ENCODE measurements at places on chromosomes 6 and 20.

- DNase-seq: no peak
These were observed 9.5 kb upstream of the NR2E1 start for GRCh38 chr6:108156180-108156937.

DNA sequence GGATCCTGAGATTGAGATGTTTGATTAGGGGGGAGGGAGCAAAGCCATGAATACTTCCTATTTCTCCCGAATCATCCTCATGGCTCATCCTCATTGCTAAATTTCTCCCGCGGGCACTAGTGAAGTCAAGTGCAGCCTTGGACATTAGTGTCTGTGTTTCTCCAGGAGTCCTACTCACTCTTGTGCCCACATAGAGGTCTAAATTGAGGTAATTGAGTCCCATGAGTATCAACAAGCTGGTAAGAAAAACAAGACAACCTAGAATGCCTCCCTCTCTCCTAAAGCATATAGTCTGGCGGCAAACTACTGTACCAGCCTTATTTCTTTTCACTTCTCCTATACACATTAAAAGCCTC is 420 bp downstream of the CENPQ start:
- DNase-seq: no peak

- no peak for DNase-seq
These were observed 31.6 kb downstream of the FIG4 start for GRCh38 chr6:109722564-109723254.

- DNase-seq: no peak
These were observed 3.0 kb downstream of the HLA-E start for GRCh38 chr6:30491991-30492952.

- no peak for DNase-seq
These were observed 44.1 kb downstream of the SNX9 start for GRCh38 chr6:157867155-157867559.

GRCh38 chr20:48066851-48067250 is 281.6 kb upstream of the SULF2 start:
- no peak for DNase-seq

DNA sequence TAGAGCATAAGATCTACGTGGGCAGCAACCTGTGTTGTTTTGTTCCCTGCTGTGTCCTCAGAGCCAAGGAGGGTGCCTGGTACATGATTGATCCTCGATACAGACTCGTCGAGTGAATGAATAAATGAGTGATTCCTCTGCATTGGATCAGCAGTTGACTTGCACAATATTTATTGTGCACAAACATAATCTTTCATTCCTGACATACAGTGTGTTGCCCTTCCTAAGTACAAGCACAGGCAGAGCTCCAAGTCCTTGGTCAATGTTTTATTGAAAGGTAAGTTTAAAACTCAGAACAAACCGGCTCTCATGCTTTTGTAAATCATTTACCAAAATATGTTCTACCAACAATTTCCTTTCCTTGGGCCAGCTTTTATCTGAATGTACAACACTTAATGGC is 57.4 kb downstream of the STMND1 start:
- DNase-seq: no peak

- DNase-seq: no peak
These were observed 39.4 kb upstream of the ARMH2 start for GRCh38 chr6:24838081-24838480.

- no peak for DNase-seq
These were observed 7.3 kb downstream of the GHRH start for GRCh38 chr20:37254114-37254878.

DNA sequence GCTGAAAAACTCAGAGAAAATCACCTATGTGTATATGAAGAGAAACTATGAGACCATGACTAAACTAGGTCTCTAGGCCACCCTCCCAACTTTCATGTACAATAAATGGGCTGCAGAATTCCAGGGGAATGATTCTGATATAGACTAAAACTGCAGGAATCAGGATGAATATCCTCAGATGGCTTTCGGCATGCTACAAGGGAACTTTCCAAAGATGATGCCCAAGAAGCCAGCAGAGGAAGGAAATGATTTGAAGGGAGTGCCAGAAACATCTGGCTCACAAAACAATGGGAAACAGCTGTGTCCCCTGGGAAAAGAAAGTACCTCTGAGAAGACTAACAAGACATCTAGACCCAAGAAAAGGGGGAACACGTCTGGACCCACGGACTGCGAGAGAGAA is 41.1 kb downstream of the PLN start:
- DNase-seq: no peak

DNA sequence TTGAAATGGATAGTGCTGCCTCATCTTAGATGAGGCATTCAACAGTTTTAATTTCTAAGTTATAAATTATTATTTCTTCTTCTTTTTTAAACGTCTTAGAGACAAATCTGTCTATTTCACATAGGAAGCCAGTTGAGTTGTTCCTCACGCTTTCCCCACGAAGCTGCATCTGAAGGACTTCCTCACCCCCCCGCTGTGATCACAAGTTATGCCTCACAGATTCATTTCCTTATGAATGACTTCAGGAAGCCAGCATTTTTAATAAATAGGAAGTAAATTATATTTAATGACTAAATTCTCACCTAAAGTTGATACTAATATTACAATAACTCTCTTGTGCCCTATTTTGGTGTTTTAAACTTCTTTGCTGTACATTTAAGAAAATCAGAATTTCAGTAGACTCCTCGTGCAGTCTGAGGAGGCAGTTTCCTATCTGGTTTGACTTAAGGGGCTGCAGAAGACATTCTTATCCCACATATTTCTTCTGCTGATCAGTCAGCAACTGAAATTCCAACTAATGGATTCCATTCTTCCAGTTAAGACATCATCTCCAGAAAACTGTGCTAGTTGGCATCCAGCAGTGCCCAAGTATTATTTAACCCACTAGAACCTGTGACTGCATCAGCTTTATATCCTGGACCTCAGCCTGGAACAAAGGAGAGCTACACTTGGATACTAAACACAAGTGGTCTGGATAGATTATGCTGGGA is 182.7 kb upstream of the CCN2 start:
- no peak for DNase-seq

DNA sequence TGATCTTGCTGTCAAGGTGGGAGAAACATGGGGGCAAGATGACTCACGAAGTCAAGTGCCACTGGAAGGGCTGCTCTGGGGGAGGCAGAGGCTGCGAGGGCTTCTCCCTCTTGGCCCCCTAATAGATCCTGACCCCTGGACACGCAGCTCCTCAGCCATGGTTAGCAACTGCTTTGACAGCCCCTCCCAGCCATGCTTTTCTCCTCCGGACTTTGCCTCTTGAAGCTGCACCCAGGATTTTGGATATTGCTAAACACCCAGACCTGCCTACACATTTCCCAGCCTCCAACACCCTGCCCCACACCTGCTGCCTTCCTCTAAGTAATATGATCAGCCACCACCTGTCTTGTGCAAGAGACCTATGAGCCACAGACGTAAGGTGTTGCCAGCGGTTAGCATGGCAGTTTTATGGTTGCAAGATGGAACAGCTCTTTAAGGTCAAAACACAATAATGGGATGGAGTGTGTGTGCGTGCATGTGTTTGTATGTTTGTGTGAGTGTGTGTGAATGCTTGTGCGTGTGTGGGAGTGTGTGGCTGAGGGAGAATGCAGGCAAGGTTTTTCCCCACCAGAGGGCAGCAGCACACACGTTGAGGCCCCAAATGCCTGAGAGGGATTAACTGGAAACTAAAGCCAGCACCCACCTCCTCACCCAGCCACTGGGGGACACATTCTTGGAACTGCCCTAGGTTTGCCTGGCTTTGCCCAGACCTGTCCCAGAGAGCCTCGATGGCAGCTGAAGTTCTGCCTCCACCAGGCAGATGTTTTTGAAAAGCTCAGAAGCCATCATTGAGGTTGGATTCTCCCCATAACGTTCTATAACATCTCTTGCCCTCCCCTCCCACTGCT is 2.5 kb downstream of the IP6K3 start:
- peak; percentile 67 for DNase-seq

GRCh38 chr20:4060064-4060795 is 44.9 kb upstream of the RNF24 start:
- no peak for DNase-seq

GRCh38 chr6:150712505-150713252 is 113.0 kb downstream of the PLEKHG1 start:
- no peak for DNase-seq

DNA sequence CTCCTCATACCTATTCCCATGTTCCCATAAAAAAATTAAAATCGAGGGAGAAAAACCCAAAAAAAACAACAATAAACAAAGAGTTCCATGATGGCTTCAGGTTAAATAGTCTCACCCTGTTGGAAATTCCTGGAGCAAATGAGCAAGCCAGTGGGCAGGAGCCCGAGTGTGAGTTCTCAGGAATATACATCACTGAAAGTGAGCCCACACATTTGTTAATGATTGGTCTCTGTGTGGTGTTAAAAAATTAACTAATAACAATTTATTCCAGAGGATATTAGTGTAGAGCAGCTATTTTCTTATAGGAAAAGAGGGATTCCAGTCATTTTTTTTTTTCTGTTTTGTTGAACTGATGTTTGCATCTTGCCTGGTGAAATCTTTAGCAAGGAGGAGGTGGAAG is 12.9 kb downstream of the PHACTR3 start:
- no peak for DNase-seq

DNA sequence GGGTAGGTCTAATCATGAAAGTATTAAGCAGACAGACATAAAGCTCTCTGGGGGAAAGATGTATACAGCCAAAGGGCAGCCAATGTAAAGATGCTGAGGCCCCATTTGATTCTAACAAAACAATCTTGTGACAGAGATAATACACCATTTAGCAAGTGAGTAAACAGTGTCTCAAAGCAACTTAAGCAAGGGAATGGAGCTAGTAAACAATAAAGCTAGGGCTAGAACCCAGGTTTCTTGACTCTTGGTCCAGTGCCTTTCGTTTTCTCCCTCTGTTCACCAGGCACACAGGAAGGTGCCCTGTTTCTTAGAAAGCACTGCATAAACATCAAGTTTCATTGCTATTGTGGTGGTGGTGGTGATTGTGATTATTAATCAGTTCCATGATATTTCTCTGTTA is 5.1 kb downstream of the ELOVL2 start:
- no peak for DNase-seq

GRCh38 chr20:49658508-49658907 is 55.2 kb downstream of the B4GALT5 start:
- DNase-seq: no peak

GRCh38 chr6:73742433-73742832 is 46.4 kb downstream of the CD109 start:
- DNase-seq: no peak

GRCh38 chr6:12422848-12423247 is 132.7 kb downstream of the EDN1 start:
- DNase-seq: no peak

DNA sequence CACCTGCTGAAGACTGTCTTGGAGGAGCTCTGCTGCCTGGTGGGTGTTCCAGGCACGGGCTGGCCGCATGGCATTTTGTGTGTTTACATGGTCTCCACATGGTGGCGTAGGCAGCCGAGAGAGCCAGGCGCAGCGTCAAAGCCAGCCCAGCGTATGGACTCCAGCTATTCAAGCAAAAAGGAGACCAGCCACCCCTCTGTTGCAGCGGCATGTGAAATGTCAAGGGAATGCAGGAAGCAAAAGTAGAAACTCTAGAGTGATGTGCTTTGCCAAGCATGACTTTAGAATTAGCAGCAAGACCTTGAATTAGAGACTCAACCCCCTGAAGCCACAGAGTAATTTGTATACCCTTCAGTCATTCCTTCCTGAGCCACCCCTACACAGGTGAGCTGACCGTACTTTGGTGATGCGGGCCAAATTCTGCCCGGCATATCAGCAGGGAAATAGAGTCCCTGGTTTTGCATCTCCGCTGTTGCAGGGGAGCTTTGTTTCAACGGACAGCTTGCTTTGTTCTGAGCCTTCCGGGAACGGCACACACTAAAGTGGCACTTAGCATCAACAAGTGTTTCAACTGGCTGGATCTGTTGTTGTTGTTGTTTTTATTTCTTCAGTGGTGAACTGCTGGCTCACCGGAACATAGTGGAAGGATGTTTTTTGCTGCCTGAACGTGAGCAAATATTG is 48.5 kb downstream of the FNDC1 start:
- DNase-seq: no peak

DNA sequence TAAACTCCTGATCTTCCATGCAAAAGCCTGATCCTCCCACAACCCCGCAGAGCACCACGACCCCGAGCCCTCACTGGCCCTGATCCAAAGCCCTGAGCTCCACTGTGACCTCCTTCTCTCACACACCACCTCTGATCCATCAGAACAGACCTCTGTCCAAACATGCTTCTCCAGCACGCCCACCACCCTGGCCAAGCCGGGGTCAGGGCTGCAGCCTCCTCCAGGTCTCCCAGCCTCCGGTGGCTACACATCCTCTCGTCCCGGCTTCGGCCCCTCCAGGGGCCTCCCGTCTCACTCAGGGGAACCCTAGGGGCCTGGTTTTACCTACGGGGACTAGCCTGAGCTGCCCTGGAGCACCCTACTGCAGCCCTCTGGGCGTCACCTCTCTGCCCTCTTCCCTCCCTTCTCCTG is 49.1 kb downstream of the FOXF2 start:
- no peak for DNase-seq

DNA sequence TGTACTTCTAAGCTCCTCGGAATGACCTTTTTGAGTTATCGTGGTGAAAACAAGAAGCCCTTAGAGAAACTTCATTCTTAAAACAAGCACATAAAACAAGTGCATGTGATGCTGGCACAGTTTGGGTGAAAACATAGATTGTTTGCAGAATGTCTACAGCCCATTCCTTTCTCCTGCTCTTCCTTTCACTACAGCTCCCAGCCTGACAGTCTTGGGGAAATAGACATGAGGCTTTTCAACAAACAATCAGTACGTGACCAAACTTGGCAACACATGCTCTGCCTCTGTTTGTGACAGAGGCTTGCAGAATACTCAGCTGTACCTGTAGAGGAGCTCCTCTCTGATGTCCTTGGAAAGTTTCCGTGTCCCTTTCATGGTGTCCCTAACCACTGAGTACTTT is 321.6 kb downstream of the ZFAND3 start:
- no peak for DNase-seq

DNA sequence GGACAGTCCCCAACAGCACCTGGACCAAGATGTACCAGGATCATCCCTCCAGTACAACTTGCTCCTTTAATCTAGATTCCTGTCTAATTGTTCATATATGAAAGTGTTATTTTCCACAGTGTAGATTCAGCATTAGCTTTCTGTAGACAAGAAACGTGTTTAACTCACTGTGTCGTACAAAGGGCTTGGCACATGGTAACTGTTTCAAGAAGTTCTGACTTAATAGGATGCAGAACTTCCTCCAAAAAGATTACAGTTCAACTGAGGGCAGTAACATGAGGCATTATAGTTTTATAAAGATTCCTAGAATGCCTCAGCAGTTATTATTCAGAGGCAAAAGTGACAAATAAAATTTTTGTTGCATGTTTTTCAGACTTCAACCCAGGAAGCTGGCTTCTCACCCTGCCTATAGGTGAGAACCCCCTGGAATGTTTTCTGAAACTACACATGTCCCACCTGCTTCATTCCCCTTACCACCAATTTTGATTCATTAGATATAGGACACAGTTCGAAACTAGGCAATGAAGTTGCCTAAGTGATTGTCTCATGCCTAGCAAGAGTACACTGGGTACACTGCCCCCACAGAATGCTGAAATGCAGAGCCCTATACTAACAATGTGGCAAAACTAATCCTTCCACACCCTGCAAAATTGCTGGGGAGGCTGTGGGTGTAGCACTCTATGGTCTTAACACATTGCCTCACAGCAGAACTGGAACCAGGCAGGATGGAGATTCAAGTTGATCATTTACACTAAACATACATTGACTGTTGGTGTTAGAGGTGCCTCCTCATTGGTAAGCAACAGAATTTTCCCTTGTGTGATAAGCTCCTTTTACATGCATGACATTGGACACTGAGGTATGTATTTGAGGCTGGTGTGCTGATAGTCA is 22.6 kb upstream of the SH3BGRL2 start:
- no peak for DNase-seq

Data from T-helper 1 cell (primary cell).